ENCODE measurements at places on chromosomes 5 and 9. TPM values are rescaled to one million over a fixed set of nuclear protein-coding genes. Genes with fewer than 3 reads are reported as not detected.

DNA sequence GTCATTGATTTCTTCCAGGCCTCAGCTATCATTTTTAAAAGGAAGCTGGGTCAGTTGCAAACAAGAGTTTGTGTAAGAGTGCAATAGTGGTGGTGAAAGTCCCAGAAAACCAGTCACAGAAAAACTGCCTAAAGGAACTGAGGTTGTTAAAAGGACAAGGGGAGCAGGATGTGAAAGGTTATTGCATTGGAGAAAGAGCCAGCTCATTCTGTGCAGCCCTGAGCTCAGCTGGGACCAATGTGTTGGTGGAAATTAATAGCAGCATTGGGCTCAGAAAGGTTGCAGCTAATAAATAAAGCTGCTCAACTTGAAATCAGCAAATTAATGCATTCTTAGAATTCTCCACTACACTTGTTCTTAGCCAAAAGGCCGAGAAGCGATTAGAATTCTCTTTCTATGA is 34.9 kb downstream of the NREP start:
- DNase-seq: no peak

The SLC27A6 gene
- 0.62 TPM for total RNA-seq

DNA sequence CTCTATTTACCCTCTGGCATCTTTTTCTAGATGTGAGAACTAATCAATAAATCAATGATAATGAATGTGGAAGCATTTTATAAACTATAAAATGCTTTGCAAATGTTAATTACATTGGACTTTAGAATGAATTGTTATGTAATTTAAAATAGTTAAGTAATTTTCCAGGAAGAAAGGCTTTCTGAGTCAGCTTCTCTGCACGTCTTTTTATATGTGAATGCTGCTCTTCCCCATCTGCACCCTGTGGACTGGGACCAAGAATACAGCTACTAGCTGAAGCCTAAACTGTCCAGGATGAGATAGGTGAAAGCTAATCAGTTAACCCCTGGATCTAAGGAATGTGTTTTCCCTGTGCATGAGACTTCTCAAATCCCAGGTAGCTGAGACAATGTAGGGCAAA is 292.9 kb downstream of the NR3C1 start:
- no peak for DNase-seq

GRCh38 chr9:84499969-84500582 is 159.5 kb upstream of the SLC28A3 start:
- no peak for DNase-seq

DNA sequence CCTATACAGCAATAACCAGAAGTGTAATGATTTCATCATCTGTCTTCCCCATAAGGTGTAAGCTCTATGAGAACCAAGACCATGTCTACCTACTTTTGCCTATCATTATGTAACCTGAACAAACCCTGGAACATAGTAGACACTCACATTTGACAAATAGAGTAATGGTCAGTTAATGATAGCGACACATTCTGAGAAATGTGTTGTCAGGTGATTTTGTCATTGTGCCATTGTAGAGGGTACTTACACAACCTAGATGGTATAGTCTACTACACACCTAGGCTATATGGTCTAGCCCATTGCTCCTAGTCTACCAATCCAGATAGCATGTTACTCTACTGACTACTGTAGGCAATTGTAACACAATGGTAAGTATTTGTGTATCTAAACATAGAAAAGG is 22.3 kb upstream of the WDR41 start:
- no peak for DNase-seq

GRCh38 chr5:159098603-159099436 is 896 bp downstream of the EBF1 start:
- no peak for DNase-seq

GRCh38 chr5:115461093-115461492 is 83.5 kb downstream of the FEM1C start:
- no peak for DNase-seq

GRCh38 chr5:79561525-79561893 is 47.6 kb upstream of the HOMER1 start:
- DNase-seq: peak; percentile 7

The FSTL4 gene
- total RNA-seq: 0.62 TPM

DNA sequence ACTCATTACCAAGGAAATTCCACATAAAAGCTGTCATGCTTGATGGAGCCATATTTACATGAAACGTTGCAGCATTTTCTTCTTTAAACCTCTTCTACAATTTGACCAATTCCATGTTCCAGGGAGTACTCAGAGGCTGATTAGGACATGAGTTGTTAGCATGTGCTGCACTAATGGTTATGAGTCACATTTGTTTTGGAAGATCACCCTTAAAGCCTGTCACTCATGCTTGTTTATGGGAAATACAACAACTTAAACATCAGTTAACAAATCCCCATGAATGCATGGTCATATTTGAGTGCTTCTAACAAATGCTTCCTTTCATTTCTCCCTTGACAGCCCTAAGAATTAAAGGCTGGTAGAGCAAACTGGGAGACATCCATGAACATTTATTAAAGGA is 156.1 kb downstream of the GHR start:
- no peak for DNase-seq

The F2RL2 gene
- total RNA-seq: 0.31 TPM

- no peak for DNase-seq
These were observed 14.6 kb downstream of the PAPPA start for GRCh38 chr9:116168231-116168630.

- no peak for DNase-seq
These were observed 17.3 kb downstream of the VAV2 start for GRCh38 chr9:133974631-133975341.
